ENCODE measurements at places on chromosomes 3 and 15.

DNA sequence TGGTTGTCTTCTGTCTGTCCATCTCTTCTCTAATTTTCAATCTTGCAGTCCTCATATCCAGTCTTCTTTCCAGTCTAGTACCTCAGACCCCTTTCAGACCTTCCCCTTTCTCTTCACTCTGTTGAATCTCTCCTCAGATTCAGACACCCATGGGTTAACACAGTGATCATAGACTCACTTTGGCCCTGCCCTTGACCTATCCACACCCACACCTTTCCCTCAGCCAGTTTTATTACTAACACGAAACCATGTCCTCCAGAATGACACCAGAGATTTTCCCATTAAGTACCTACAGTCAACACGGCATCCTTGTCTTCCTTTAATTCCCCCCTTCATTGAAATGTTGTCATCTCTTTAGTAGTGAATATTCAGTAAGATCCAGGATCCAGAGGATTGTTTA is 74.5 kb upstream of the UBE2E2 start:
- DNase-seq = no peak

DNA sequence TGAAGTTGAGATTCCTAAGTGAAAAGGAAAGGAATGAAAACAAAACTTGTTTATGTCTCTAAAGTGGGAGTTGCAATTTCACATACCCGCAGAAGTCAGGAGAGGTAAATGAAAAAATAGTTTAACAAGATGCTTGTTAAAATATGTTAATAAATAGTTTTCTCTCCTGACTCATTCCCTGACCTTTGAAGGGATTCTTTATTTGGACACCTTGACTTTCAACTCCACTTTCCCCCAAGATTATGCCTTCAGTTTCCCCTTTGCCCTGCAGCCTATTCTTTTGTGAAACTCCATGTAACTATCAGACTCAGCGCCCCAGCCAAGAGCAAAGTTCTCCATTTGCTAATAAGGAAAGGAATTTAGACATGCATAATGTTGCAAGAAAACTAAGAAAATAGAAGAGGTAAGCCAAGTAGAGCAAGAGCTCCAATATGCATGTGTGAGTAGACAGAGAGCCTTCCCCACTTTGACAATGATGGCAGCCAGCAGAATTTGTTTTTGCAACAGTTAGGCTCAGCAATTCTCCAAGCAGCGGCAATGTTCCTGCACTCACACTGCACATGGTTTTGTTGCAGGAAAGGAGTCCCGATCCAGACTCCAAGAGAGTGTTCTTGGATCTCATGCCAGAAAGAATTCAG is 61.2 kb downstream of the CD200 start:
- no peak for DNase-seq

DNA sequence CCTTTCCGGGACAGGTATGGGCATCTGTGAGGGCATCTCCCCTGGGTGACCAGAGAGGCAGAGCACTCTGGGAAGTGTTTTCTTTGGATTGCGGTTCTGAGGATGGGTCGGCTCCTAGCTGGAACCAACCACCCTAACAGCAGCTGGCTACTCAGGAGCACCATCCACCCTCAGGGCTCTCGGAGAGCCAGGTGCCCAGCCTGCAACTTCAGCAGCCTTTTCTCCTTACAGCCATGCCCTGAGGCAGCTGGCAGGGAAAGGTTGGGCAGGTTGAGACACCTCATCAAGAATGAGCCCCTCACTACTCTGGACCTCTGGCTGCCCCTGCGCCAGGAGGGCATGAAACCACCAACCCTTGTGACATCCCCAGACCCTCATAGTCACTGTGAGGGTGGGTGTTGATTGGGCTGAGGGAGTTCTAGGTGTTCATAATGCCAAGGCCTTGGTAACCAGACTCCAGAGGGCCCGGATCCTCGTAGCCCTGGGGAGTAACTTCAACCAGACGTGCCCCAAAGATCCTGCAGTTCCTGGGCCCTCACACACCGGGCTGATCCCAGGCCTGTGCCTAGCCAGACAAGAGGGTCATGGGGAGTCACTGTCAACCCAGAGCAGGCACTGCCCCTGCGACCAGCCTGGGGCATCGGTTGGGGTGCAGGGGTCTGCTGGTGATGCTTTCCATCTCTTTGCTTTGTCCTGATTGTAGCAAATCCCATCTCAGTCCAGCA is 114.4 kb upstream of the ABHD17C start:
- no peak for DNase-seq

DNA sequence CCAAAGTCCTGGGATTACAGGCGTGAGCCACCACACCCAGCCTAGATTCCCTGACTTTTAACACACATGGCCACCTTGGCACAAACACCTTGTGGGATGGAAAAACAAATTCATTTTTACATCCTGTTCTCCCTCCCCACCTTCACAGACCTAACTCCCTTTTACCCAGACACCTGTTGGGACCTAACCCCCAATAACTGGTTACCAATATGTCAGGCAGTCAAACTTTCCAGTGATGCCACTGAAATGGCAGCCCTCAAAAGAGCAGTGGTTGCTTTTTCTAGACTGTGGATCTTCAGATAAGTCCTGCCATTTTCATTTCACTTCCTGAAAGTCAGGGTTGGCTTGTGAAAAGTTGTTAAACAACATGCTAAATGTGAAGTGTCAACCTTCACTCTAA is 34.9 kb downstream of the SIN3A start:
- no peak for DNase-seq

- no peak for DNase-seq
Measured at GRCh38 chr15:74767167-74768098, 14.4 kb upstream of the CSK start.

DNA sequence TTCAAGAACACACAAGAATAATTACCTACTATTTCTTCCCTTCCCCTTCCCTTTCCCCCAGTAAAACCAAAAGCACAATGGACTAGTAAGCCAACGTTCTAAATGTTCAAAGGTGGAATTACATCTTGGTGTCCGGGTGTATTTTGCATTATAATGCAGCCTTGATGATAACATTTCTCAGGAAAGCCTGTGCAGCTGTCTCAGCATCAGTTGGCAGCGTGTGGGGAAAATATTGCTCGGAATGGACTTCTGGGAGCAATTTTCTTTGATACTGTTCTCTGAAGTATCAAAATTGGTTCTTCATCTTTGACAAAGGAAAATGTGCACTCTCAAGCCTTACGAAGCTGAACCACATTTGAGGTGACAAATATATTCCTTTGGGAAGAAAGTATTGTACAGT is 198.9 kb downstream of the AGBL1 start:
- DNase-seq = no peak

DNA sequence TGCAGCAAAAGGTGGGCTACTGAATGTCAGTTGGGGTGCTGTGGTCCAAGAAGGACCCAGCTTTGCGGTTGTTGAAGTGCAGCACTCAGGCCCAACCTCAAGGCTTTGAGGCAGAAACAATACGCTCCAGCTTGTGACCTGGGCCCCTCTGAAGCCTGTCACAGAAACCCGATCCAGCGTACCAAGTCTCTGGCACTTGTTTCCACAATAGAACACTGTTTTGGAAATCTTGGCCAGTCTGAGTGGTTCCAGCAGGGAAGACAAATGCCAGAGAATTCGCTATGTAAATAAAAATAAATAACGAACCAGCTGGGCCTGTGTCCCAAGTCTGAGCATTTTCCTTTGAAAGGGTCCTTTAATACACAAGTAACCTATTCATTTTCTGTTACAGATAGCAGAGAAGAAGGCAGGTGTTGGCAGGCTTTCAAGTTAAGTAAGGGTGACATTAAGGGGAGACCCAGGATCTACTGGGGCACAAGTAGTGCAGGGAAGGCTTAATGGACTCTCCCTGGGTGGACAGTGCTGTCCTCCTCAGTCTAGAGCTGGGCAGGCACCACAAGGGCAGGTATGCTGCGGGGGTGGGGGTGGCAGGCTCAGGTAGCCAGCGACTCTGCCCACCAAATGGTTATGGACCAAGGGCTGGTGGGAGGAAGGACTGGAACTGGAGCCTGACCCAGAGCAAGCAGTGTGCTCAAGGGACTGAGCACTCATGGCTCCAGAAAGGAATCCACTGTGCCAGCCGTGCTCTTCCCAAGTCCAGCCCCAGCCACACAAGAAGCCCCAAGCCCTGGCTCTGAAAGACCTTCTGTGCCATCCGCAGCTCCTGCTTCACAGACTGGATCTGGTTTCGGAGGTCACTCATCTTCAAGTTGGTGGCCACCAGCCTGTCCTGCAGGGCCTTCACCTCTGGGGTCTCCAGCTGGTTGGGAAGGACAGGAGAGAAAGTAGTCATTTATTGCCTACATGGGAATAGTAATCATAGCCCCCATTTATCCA is 26.3 kb downstream of the CCDC13 start:
- no peak for DNase-seq

Measured in RPMI7951 (cell line).